ENCODE measurements at places on chromosomes 13 and 19. TPM values are rescaled to one million over a fixed set of nuclear protein-coding genes. Genes with fewer than 3 reads are reported as not detected.

IGFL1 gene
- not detected for total RNA-seq

DNA sequence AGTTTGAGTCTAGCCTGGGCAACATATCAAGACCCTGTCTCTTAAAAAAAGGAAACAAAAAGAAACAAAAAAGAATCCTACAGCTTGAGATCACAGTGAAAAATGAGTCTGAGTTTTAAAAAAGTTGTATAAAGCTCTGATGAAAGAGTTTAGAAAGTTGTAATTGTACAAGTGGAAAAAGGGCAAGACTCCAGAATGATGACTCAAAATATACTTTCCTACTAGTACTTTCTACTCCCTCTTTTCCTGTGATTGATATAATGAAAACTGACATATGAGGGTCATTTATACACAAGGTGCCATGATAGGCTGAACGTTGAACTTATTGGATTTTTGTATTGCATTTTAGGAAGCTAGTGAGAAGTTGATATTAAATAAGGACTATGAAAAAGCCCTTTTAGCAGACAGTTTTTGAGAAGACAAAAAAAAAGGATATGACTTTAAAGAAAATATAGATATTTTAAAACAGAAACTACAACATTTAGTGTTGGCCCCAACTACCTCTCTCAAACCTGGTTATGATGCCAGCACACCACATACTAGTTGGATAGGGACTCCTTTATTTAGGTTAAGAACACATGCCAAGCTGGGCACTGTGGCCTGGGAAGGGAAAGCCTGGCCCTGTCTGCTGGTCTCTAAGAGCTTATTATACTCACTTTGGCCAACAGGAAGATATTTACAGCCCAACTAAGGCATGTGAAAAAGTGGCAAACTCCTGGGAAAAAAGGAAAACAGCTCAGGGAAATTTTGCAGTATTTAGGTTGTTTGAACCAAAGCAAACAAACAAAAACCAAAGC is 116.6 kb downstream of the KL start:
- peaks cover 3% of the 10 kb centered on the region for H3K27me3 ChIP-seq
- no peak overlapping the region for H3K4me3 ChIP-seq
- H3K4me1 ChIP-seq, result peaks cover 35% of the 10 kb centered on the region
- H3K36me3 ChIP-seq, result peaks cover 71% of the 10 kb centered on the region
- peak overlapping the region; percentile 64 for H3K27ac ChIP-seq

GRCh38 chr13:44157606-44158005 is 216.0 kb upstream of the SERP2 start:
- no peak overlapping the region for H3K27ac ChIP-seq
- H3K36me3 ChIP-seq, result no peaks in the 10 kb centered on the region
- peaks cover 21% of the 10 kb centered on the region for H3K4me1 ChIP-seq
- DNase-seq, result no peak
- no peak overlapping the region for H3K4me3 ChIP-seq

DNA sequence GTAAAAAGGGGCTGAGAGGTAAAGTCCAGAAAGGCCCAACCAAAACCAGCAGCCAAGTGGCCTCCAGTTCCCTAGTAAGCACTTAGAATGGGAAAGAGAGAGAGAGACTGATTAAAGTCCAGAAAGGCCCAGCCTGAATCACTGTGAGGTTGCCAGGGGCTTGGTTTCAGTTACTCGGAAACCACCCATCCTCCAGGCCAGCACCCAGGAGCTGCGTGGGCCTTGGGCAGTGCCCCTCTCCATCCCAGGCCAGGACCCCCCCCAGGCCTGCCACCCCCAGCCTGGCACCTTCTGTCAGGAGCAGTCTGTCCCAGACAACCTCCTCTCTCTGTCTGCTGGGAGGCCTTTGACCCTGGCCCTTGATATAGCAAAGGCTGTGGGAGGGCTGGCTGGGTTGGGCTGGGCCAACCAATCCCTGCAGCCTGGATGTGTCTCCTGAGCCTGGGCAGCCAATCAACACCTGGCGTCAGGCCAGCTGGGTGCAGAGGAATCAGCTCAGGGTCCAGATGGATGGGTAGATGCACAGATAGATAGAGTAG is at the start of gene CYP4F2:
Gene CYP4F2, minus strand, starts transcription at position 337 of the 539 bp plus-strand sequence. CDS start 463 bp downstream, outside the sequence.
- H3K4me3 ChIP-seq, result no peak within 1 kb of the TSS
- no peak within 1 kb of the TSS for H3K27ac ChIP-seq
- no peaks in the 10 kb centered on the region for H3K36me3 ChIP-seq
- no peaks in the 10 kb centered on the region for H3K4me1 ChIP-seq
- no peak for DNase-seq
- peaks cover 2% of the 10 kb centered on the region for H3K27me3 ChIP-seq

- peak overlapping the region; percentile 49 for H3K4me3 ChIP-seq
- peaks cover 4% of the 10 kb centered on the region for H3K36me3 ChIP-seq
- H3K4me1 ChIP-seq, result peaks cover 32% of the 10 kb centered on the region
- H3K27ac ChIP-seq, result peak overlapping the region; percentile 60
Observed at GRCh38 chr13:79810669-79811068, 329.7 kb downstream of the NDFIP2 start.

GRCh38 chr13:43830497-43830881 is 43.7 kb upstream of the ENOX1 start:
- peak overlapping the region; percentile 84 for H3K4me3 ChIP-seq
- peaks cover 27% of the 10 kb centered on the region for H3K4me1 ChIP-seq
- peak overlapping the region; percentile 93 for H3K27ac ChIP-seq
- no peaks in the 10 kb centered on the region for H3K27me3 ChIP-seq
- DNase-seq, result peak; percentile 87

All from HFFc6 (cell line).